NCI-H748 treated with DMSO at 0.1 percent for 48 hours (cell line): ENCODE measurements at places on chromosomes 3 and 15.

- no peak for DNase-seq
These were observed 49.2 kb downstream of the GLCE start for GRCh38 chr15:69209661-69210060.

DNA sequence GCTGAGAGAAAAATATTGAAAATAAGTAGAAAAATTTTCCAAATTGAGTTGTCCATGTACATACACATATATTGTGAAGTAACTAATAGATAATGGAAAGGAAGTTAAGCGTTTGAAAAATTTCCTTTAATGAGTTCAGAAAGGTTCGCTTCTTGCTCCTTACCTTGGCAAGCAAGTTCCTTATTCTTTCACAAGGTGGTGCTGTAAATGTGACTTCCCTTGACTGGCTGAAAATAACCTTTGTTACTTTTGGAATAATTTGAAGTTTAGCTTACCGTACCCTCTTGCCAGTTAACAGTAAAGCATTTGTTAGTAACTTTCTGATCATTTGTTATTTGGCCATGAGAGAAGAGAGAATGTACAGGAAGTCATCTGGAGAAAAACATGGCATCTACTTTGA lies 41.6 kb downstream of the PYDC2 start:
- no peak for DNase-seq

DNA sequence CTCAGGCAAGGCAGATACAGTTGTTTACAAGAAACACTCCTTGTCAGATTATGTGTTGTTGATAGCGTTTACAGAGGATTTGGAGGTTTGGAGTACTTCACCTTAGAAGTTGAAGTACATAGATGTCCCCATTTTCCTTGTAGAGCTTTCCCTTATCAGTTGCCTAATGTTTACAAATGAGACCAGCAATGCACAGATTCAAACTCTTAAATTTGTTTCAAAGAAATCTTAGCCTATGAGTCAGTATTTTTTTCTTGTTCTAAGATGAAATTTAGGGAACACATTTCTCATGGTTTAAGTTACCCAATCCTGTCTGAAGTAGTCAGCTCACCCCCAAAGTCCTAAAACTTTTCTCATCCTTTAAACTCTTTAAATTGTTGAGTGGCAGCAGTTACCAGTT lies 6.3 kb upstream of the EIF5A2 start:
- no peak for DNase-seq

DNA sequence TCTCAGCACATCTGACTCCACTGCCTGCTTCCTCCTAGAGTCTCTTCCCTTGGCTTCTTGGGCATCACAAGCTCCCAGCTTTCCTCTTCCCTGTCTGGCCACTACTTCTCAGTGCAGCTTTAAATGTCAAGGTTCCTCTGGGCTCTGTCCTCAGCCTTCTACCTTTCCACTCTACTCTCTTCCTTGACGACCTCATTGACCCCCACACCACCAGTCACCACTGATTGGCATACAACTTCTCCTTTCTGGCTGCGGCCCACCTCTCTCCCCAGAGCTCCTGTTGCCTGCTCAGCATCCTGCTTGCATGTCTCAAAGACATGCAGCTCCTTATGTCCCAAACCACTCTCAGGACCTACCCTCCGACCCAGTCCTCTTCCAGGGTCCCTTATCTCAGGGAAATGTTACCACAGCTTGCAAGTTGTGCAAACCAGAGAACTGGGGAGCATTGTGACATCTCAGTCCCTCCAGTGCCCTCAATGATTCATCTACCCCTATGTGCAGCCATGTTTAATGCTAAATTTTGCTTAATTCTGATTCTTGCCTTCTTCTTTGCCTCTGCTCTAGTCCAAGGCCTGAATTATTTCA lies 49.9 kb downstream of the TRPM1 start:
- no peak for DNase-seq

GRCh38 chr3:49619649-49620048 lies 54.5 kb upstream of the APEH start:
- DNase-seq: no peak

- no peak for DNase-seq
These were observed 39.7 kb upstream of the MYZAP start for GRCh38 chr15:57551715-57552677.

DNA sequence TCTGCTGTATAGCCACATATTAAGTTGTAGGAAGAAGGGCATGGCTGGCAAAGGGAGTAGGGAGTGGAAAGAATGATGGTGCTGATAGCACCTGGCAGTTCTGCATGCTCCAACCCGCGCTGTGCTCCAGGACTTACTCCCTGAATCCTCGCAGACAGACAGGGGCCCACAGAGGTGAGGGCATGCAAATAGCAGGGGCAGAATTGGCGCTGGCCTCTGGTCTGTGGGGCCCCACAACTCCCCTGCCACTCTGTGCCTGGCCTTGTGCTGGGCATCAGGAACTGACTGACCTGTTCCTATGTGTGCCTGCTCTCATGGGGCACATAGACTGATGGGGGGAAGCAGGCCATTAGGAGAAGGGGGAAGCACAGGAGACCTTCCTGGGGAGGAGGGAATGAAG lies 20.9 kb downstream of the HDAC11 start:
- no peak for DNase-seq

DNA sequence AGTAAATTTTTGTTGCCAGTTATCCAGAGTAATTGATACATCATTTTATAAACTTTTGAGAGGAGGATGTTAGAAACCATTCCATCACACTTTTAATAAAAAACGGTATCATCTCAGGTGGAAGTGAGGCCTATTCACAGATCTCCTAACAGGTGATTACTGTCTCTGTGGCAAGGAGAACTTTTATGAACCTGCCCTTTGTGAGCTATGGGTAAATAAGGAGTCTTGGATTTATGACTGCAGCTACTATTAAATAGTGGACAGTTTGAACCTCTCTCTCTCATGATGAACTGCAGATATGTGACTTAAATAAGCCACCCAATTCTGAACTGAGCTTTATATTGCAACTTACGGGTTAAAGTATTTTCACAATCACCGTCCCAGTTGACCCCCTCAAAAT lies 45.7 kb downstream of the ZFAND6 start:
- DNase-seq: no peak

DNA sequence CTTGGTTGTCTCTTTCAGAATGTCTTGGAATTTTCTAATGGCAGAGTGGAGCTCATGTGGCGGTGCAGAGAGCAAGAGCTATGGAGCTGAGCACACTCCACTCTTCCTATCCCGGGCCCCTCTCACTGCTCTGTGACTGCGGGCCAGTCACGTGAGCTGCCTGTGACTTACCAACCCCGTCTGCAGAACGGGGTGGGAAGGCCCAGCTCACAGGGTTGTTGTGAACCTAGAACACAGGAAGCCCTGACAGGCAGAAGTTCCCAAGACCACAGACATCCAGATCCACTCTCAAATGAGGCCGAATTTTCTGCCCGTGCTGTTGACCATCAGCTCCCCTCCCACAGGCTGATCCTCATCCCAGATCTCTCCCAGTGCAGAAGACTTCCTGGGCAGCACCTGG lies 35.5 kb upstream of the PLXNA1 start:
- DNase-seq: no peak

GRCh38 chr3:4750306-4750968 lies 228.8 kb upstream of the BHLHE40 start:
- no peak for DNase-seq

GRCh38 chr3:98812851-98813374 lies 49.8 kb downstream of the ST3GAL6 start:
- DNase-seq: peak; percentile 11

- DNase-seq: no peak
These were observed 29.5 kb upstream of the ICE2 start for GRCh38 chr15:60508442-60508841.

- DNase-seq: no peak
These were observed 94.1 kb downstream of the C3orf70 start for GRCh38 chr3:185058796-185059195.

DNA sequence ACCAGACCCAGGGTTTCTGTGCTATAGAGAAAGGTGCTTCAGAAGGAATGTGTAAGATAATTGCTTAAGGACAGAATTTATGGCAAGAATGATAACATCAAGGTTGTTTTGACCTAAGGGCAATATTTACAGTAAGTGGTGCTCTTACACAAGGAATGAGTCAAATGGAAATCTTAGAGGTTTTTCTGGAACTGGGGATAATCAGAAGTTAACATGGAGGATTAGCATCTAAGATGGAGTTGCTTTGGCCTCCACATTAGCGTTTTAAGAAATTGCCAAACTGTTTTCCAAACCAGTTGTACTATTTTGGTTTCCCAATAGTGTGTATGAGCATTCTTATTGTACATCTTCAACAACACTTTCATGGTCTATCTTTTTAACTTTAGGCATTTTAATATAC lies 3.1 kb downstream of the WDR93 start:
- no peak for DNase-seq
